ENCODE measurements at places on chromosomes 3 and 15.
A peak's percentile ranks its signal among the peaks of the same experiment; 100 is the strongest.

DNA sequence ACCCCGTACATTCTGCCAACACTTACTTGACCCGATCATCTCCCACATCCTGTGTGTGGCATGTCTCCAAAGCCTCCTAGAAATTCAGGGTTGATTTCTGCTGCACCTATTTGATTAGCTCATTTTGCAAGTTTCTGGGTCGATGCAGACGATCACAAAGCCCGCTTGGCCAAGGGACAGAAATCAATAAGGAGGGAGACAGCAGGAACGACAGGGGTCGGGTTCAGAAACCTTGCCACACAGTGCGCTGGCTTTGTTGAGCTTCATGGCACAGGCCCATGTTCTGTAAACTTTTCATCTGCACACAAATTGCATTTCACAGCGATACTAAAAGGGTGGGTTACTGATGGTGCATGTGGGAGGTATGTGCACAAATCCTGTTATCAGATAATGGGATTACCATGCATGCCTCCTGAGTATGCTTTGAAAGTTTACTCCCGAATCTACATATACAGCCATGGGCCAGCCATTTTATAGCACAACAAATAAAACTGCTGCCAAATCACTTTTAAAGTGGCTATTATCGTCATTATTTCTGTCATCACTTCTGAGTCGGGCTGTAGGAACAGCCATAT is 95.9 kb upstream of the ATP11B start:
- DNase-seq = no peak

- DNase-seq = no peak
Measured at GRCh38 chr3:128366652-128367051, 100.0 kb downstream of the DNAJB8 start.

GRCh38 chr3:100407977-100408532 is 6.7 kb downstream of the LNP1 start:
- no peak for DNase-seq

- DNase-seq = no peak
Measured at GRCh38 chr15:20106026-20106425, 435.6 kb downstream of the GOLGA6L6 start.

DNA sequence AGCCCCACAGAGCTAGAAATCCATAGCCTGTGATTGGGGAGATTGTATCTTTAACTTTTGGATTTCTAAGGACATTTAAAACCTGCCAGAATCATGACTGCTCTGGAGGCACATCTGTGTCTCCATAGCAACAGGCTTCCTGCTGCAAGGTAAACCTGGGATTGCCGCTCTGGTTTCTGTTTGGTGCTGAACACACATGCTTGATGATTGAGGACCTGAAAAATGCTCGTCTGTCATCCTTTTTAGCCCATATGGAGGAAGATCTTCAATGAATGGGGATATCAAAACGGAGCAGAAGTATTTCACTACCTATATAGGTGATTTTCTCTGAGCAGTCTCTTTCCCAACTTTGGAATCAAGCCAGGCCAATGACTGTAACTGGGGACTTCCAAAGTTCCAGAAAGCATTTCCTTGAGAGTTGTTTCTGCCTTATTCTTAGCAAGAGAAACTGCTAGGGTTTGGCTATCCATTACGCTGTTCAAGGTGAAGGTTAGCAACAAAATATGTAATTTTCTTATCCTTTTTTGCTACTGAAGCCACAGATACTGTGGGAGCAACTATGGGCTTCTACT is 96.5 kb upstream of the TNIK start:
- peak; percentile 30 for DNase-seq

GRCh38 chr15:43867096-43867495 is 40.3 kb downstream of the WDR76 start:
- DNase-seq = no peak

GRCh38 chr15:58058073-58058472 is 7.4 kb downstream of the ALDH1A2 start:
- no peak for DNase-seq

DNA sequence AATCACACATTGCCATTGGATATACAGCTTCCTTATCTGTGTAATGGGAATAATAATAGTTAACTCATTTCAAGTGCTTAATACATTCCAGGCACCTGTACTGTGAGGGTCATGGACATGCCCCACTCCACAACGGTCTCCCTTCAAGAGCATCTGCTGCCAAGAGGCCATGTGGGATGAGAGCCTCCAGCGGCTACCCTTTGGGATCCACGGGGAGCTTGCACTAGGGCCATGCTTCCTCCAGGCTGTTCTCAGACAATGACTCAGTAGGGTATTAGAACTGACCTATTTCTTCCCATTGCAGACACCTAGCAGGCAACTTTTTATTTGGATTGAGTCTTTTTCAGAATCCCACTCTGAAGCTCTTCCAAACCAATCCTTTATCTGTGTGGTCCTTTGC is 1078.9 kb downstream of the TUSC7 start:
- no peak for DNase-seq

GRCh38 chr15:57385923-57386390 is 9.7 kb downstream of the CGNL1 start:
- DNase-seq = no peak

GRCh38 chr3:133211449-133211848 is 173.3 kb downstream of the TMEM108 start:
- DNase-seq = no peak

DNA sequence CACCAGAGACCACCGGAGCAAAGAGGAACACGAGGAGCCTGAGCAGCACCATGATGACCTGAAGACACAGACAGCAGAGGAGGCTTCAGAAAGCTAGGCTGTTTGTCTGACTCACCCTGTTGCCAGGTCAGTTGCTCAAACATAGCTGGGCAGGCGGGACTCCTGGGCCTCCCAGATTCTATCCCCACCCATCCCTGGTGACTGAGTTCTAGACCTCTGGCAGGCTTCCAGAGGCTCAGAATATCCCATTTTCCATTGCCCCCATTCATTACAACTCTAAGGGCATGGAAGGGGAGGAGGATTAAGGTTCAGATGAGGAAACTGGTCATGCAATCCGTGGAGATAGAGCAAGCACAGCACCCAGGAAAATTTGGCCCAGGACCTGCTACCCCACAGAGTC is at the start of gene CDHR4:
TSS of gene CDHR4 (minus strand) at position 113 of the 400 bp plus-strand sequence. CDS start at position 52, 61 bp downstream.
- peak; percentile 83 for DNase-seq

DNA sequence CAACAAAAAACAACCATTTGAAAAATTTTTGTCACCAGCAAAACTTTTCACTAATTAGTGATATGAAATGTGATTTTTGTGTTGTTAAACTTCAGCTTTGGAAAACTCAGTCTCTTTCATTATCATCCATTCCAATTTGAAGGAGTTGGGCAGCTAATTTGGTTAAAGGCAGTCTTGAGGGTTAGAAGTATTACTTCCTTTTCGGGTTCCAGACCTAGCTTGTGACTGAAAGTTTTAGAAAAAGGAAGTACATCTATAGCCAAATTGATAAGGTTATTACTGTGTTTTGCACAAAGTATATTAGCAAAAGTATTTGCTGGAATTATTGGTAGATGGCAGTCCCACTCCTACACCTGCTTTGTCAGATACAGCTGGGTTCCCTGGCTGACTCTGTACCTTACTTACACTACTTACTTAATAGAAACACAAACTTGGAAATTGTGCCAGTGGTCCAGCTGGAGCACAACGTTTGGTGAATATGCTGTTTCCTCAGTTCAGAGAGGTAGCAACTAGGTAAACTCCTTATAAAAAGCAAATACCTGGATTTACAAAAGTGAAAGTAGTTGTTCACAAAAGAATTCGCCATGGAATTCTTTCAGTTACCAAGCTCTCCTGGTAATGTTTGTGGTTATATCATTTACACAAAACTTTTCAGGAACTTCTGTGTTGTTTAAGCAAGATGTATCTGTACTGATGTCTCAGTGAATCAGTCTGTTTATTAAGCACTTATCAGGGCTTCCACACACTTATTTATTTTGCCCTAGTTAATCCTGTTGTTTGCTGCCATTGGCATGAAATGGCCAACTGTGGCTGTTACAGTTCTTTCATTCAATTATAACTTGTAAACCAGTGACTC is 31.6 kb downstream of the TIPARP start:
- DNase-seq = peak; percentile 31

DNA sequence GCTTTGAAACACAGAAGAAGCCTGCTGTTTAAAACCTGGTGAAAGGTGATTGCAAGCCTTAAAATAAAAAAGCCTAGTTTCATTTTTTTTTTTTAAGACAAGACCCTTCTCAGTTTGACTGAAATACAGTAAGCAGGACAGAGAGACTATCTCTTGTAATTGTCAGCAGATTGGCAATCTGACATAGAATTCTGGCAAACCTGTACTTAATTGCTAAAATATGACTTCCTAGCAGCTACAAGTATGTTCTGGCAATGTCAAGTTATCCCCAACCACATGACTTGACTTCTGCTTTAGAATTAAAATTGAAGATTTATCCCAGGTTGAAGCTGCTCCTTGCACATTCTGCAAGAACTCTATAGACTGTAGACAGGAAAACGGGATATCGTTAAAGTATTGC is 232.8 kb upstream of the NR2F2 start:
- no peak for DNase-seq

- DNase-seq = no peak
Measured at GRCh38 chr15:71791975-71792374, 18.4 kb upstream of the NR2E3 start.

GRCh38 chr3:186092360-186093070 is 16.4 kb downstream of the ETV5 start:
- no peak for DNase-seq

- peak; percentile 68 for DNase-seq
Measured at GRCh38 chr3:171685116-171685895, 125.0 kb downstream of the PLD1 start.

- DNase-seq = no peak
Measured at GRCh38 chr15:39564972-39565665, 15.8 kb upstream of the THBS1 start.

GRCh38 chr15:38555686-38556334 is 8.8 kb downstream of the RASGRP1 start:
- DNase-seq = no peak

GRCh38 chr3:20564966-20565365 is 379.0 kb upstream of the SGO1 start:
- DNase-seq = no peak

DNA sequence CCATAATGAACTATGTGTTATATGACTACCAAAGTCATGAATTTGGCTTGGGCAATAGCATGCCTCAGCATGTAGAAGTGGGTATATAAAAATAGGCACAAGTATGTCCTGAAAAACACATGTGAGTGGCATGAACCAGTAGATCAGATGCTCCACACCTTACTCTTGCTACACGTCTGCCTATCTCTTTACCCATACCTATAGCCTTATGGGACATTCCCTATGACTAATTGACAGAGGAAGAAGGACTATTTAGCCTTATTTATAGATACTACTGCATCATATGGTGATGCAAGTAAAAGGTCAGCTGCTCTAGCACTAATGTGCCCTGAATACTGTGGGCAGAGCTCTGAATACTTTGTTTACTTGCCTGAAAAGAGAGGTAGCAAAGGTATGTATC is 81.0 kb upstream of the ZPLD1 start:
- no peak for DNase-seq

DNA sequence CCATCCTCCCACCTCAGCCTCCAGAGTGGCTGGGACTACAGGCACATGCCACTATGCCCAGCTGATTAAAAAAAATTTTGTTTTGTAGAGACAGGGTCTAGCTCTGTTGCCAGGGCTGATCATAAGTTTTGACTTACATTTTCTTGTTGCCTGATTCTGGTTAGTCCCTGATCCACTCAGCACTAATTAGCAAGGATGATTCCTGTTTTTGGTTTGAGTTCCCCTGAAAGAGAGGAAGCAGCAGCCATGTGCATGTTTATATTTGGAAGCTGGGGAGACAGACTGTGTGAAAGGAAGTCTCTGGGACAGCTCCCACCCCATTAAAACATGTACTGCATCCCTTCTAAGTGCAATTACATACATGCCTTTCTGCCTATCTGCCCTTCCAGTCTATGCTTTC is 3.6 kb upstream of the NCK1 start:
- no peak for DNase-seq

DNA sequence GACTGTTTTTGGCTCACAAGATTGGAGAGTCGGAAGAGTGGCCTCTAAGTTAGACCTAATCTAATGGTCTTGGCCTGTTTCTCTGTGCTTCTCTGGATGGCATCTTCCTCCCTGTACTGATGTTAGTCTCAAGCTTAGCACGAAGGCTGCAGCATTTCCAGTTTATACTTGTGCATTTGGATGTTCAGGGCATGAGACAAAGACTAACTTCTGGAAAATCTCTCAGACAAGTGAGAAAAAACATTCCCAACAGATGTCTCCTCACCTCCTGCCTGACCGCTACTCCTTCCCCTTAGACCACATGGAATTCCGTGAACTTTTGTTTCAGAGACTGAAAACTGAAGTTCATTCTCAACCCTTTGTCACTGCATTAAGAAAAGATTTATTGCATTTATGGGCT is 410.8 kb upstream of the MCTP2 start:
- no peak for DNase-seq

DNA sequence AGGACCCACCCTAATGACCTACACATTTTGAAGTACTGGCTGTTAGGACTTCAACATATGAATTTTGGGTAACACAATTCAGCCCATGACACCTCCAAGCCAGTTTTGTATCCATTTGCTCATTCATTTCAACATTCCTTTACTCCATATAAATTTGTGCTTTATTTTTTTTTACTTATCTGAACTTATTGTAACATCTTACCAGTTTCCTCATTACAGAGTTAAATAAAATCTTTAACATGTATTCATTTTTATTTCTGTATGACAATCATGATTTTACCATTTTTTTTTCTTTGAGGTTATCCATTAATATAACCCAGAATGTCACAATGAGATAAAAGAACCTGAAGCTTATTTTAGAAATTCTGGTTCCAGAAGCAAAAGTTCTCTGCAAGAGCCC is 48.0 kb upstream of the ATP1B3 start:
- DNase-seq = no peak

GRCh38 chr3:152184971-152185686 is 83.6 kb upstream of the MBNL1 start:
- no peak for DNase-seq

DNA sequence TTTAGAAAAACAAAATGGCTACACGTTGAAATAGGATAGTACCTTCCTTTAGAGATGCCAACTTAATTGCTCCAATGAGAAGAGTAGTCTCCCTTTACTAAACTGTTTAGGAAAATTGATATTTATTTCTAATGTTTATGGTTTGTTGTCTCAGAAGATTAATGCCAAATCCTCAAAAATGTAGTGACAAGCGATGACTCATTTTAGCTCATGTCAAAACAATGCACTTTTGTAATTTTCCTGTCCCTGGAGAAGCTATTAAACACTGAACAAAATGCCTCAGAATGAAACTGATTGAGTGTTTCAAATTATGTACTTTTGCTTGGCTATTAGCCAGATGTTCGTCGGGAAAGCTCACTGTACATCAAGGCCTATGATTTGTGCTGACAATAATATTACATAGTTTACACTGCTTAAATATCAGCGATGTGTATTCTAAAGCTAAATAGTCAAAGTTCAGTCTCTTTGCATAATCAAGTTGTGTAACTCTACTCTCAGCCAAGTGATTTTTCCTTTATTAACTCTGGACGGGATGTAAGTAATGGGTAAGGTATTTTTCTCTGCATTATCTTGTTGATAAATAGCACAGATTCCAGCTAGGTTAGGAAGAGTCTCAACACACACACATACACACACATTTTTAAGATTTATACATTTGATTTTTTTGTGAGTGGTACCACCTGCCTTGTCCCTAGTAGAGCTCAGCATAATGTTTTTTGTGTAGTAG is 83.7 kb downstream of the CMSS1 start:
- peak; percentile 98 for DNase-seq

- no peak for DNase-seq
Measured at GRCh38 chr15:87736401-87736800, 520.1 kb downstream of the NTRK3 start.

Data from PC-3 (cell line).